ENCODE measurements at places on chromosomes 12 and 14.

GRCh38 chr12:49264873-49265792 lies at the start of gene TUBA1C:
TUBA1C (plus strand) TSS chr12:49265082; CDS start chr12:49265182, 100 bp downstream.
- H3K27me3 ChIP-seq: peaks cover 4% of the 10 kb centered on the region
- H3K4me3 ChIP-seq: peak within 1 kb of the TSS; percentile 99
- H3K4me1 ChIP-seq: peaks cover 55% of the 10 kb centered on the region
- H3K27ac ChIP-seq: peak within 1 kb of the TSS; percentile 99
- peak; percentile 94 for DNase-seq

DNA sequence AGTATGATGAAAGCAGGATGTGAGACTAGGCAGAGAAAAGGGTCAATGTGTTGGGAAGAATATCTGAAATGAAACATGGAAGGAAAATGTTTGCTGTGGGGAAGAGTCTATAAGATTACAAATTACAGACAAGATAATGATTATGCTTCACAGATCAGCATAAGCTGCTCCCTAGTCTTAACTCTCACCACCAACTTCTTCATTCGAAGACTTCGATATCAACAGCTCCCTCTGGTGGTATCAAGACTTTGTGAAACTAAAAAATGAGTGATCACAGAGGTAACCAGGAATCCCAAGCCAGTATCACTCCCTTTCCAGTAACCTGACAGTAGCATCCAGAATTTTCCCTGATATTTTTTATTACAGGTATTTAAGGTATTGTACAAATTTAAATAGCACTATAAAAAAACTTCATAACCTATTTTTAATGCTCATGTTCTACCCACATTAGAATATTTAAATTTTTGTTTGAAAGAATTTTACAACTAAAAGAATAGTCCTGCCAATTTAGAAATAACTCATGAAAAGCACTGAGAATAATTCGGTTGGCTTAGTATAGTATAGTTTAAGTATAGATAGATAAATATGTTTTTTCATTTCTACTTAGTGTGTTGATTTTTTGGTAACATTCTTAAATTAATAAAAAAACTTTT lies 84.4 kb downstream of the C2CD5 start:
- no peak overlapping the region for H3K4me3 ChIP-seq
- no peak for DNase-seq
- no peaks in the 10 kb centered on the region for H3K4me1 ChIP-seq

DNA sequence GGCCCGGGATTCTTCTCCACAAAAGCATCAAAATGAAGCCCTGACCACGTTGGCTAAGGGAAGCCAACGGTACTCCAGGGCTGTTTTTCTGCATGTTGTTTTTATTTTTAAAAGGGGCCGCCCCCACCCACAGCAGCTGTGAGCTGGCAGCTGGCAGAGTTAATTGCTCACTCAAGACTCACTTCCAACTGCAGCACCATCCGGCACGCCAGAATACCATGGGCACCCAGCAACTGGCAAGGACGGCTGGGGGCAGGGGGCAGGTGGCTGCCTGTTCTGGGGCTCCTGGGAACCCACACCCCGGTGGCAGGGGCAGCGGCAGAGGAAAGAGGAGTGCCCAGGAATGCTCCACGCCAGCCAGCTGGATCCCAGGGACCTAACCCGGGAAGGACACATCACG lies 44.3 kb downstream of the NCOR2 start:
- H3K4me3 ChIP-seq: no peak overlapping the region
- no peaks in the 10 kb centered on the region for H3K4me1 ChIP-seq
- DNase-seq: no peak
- H3K27me3 ChIP-seq: no peaks in the 10 kb centered on the region
- peaks cover 1% of the 10 kb centered on the region for H3K36me3 ChIP-seq
- H3K27ac ChIP-seq: no peak overlapping the region

DNA sequence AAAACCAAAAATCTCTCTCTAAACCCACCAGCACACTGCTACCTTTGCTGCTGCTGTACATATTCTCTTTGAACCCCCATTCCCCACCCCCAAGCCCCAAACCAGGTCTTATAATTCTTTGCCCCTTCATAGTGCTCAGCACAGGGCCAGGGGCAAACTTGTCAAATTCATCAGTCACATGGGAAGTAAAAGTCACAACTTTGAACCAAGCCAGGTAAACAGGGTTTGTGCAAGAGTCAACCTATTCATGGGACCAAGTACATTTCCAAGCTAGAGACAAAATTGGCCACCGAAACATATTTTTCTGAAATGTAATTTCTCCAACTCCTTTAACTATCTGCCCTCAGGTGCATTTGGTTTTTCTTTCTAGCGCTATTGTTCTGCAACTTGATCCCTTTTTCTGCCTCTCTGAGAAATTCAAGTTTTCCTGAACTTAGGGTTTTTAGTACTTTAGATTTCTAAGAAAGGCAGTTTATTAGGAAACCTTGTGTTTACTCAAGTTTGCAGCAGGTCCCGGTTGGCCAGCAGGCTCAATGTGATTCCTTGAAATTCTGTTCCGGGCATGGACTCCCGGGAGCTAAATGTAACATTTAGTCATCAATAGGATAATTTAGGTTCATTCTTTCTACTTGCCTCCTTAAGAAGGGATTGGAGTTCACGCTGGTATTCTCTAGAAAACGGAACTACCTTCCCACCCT lies 230.5 kb downstream of the EFCAB11 start:
- no peaks in the 10 kb centered on the region for H3K27me3 ChIP-seq
- peak overlapping the region; percentile 94 for H3K27ac ChIP-seq
- DNase-seq: no peak
- peak overlapping the region; percentile 70 for H3K4me3 ChIP-seq
- peaks cover 16% of the 10 kb centered on the region for H3K36me3 ChIP-seq
- H3K4me1 ChIP-seq: peaks cover 82% of the 10 kb centered on the region

DNA sequence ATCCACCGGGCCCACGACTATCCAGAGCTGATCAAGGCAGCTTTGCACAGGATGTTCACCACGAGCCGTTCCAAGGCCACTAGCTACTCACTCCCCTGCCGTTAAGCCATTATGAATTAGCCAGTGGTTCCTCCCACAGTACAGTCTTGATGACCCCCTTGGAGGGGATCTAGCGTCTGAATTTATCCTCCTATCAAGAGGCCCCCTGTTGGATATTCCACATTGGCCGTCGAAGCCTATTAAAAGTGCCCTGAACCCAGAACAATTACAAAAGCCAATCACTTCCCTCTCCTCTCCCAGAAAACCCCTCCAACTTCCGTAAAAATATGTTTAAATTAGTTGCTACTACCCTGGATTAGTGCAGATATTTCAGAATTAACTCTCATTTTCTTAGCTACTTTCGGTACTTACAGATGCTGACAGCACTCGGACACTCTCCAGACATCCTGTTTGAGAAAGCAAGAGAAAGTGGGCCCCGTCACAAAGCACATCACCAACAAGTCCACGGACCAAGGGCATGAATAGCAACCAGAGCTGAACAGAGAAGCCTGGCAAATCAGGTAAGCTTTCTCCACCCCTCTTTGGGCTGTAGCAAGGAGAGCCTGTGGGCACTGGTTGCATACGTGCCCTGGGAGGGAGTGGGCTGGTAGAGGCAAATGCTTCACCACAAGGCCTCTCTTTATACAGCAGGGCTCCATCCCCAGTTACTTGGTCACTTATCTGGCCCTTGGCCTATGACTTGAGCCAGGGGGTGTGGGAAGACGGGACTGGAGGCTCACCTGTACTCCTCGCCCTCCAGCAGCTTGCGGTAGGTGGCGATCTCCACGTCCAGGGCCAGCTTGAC lies 5.3 kb downstream of the KRT3 start:
- no peak for DNase-seq
- H3K27me3 ChIP-seq: peaks cover 64% of the 10 kb centered on the region
- peaks cover 11% of the 10 kb centered on the region for H3K4me1 ChIP-seq
- H3K4me3 ChIP-seq: no peak overlapping the region
- H3K36me3 ChIP-seq: no peaks in the 10 kb centered on the region
- no peak overlapping the region for H3K27ac ChIP-seq

GRCh38 chr14:96051642-96052540 lies 12.7 kb downstream of the C14orf132 start:
- H3K4me1 ChIP-seq: no peaks in the 10 kb centered on the region
- H3K27ac ChIP-seq: no peak overlapping the region
- no peaks in the 10 kb centered on the region for H3K36me3 ChIP-seq

GRCh38 chr12:3341594-3341993 lies 149.4 kb upstream of the PRMT8 start:
- no peak overlapping the region for H3K4me3 ChIP-seq
- DNase-seq: no peak
- H3K27me3 ChIP-seq: peaks cover 41% of the 10 kb centered on the region
- no peak overlapping the region for H3K27ac ChIP-seq
- H3K4me1 ChIP-seq: no peaks in the 10 kb centered on the region
- H3K36me3 ChIP-seq: no peaks in the 10 kb centered on the region

GRCh38 chr12:29732191-29732590 lies 51.6 kb downstream of the TMTC1 start:
- H3K4me1 ChIP-seq: no peaks in the 10 kb centered on the region
- no peaks in the 10 kb centered on the region for H3K36me3 ChIP-seq
- no peaks in the 10 kb centered on the region for H3K27me3 ChIP-seq
- H3K4me3 ChIP-seq: no peak overlapping the region

GRCh38 chr12:2653461-2653965 lies 141.3 kb upstream of the FKBP4 start:
- no peaks in the 10 kb centered on the region for H3K36me3 ChIP-seq
- no peak overlapping the region for H3K27ac ChIP-seq
- peaks cover 23% of the 10 kb centered on the region for H3K27me3 ChIP-seq
- no peak for DNase-seq
- H3K4me3 ChIP-seq: no peak overlapping the region
- no peaks in the 10 kb centered on the region for H3K4me1 ChIP-seq

GRCh38 chr12:1391722-1392121 lies 202.7 kb downstream of the FBXL14 start:
- H3K27me3 ChIP-seq: no peaks in the 10 kb centered on the region
- H3K27ac ChIP-seq: no peak overlapping the region
- H3K36me3 ChIP-seq: peaks cover 11% of the 10 kb centered on the region
- H3K4me3 ChIP-seq: no peak overlapping the region
- H3K4me1 ChIP-seq: no peaks in the 10 kb centered on the region

- no peaks in the 10 kb centered on the region for H3K36me3 ChIP-seq
- H3K4me1 ChIP-seq: no peaks in the 10 kb centered on the region
- H3K27ac ChIP-seq: no peak overlapping the region
- H3K4me3 ChIP-seq: no peak overlapping the region
- DNase-seq: no peak
- no peaks in the 10 kb centered on the region for H3K27me3 ChIP-seq
Measured at GRCh38 chr12:19181666-19182426, 52.3 kb downstream of the PLEKHA5 start.

DNA sequence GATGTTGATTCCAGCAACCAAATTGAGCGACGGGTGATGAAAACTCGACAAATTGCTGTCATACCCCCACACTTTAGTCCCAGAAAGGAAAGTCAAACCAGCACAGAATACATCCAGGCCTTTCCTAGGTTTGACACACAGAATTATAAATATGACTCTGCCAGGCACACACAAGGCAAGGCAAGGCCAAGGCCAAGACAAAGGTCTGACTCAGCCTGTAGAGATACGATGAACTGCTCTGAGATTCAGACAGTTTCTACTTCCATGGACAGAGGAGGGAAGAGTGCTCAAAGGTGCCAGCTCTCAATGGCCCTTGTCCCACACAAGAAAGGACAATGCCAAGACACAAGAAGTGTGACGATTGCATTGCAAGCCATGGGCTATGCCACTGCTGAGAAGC lies 880.2 kb upstream of the TMEM132C start:
- no peaks in the 10 kb centered on the region for H3K27me3 ChIP-seq
- no peak overlapping the region for H3K4me3 ChIP-seq
- DNase-seq: no peak
- H3K27ac ChIP-seq: no peak overlapping the region

GRCh38 chr14:75654127-75654732 lies 6.4 kb downstream of the ERG28 start:
- H3K4me1 ChIP-seq: peaks cover 5% of the 10 kb centered on the region
- H3K27me3 ChIP-seq: no peaks in the 10 kb centered on the region
- H3K27ac ChIP-seq: peak overlapping the region; percentile 11
- H3K36me3 ChIP-seq: peaks cover 60% of the 10 kb centered on the region
- peak; percentile 87 for DNase-seq

DNA sequence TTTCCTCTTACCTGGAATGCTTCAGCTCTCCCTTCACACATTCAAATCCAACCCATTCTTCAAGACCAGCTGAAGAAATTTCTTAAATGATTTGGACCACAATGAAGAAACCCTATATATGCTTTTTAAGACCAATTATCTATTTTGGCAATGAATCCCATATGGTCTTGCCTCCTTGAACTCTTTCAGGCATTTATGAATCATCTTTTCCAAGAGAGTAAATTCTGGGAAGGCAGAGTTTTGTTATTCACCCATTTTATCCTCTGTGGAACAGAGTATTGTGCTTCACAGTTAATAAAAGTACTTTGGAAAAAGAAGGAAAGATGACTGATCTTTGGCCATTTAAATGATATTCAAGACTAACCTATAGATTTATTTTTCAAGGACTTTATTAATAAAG lies 14.0 kb downstream of the GIT2 start:
- no peaks in the 10 kb centered on the region for H3K27me3 ChIP-seq
- H3K4me3 ChIP-seq: no peak overlapping the region
- peaks cover 59% of the 10 kb centered on the region for H3K36me3 ChIP-seq
- H3K4me1 ChIP-seq: peaks cover 55% of the 10 kb centered on the region
- peak overlapping the region; percentile 53 for H3K27ac ChIP-seq
- DNase-seq: no peak

DNA sequence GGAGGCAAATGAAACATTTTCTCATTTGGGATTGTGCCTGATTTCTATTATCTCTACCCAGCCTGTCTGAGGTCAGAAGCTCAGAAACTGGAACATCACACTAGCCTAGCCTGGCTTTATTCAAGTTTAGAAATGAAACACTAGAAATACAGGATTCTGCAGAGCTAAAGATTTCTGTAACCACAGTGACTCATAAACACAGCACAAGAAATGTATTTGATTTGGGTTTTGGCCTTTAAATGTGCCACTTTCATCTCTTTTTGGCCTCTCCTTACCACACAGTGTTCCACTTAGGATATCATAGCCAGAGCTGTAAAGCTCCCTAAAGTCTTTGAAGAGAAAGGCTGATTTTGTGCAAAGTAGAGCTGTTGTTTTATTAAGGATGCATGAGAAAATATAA lies 307.5 kb downstream of the EMP1 start:
- H3K27ac ChIP-seq: no peak overlapping the region
- H3K27me3 ChIP-seq: no peaks in the 10 kb centered on the region
- no peaks in the 10 kb centered on the region for H3K4me1 ChIP-seq
- no peaks in the 10 kb centered on the region for H3K36me3 ChIP-seq
- no peak for DNase-seq
- no peak overlapping the region for H3K4me3 ChIP-seq

GRCh38 chr14:57057803-57058202 lies 210.9 kb downstream of the EXOC5 start:
- no peak for DNase-seq
- H3K4me3 ChIP-seq: no peak overlapping the region
- H3K27ac ChIP-seq: no peak overlapping the region
- H3K36me3 ChIP-seq: no peaks in the 10 kb centered on the region

GRCh38 chr12:64612843-64613242 lies 2.5 kb downstream of the RASSF3 start:
- no peak for DNase-seq
- no peaks in the 10 kb centered on the region for H3K27me3 ChIP-seq
- peak overlapping the region; percentile 95 for H3K27ac ChIP-seq
- peak overlapping the region; percentile 98 for H3K4me3 ChIP-seq

- peak; percentile 40 for DNase-seq
- peaks cover 12% of the 10 kb centered on the region for H3K36me3 ChIP-seq
Measured at GRCh38 chr14:75156901-75157300, 19.5 kb downstream of the TMED10 start.

Measured in activated naive CD4-positive, alpha-beta T cell treated with anti-CD3 and anti-CD28 coated beads, Interleukin-2, amount 10 ng/mL, durations not matched to agents 7 days and 5 days (primary cell).